ENCODE measurements at places on chromosomes 7 and 10.

- DNase-seq = no peak
These were observed 42.7 kb downstream of the PAPSS2 start for GRCh38 chr10:87702260-87702972.

GRCh38 chr10:58637352-58637751 lies 124.7 kb downstream of the BICC1 start:
- DNase-seq = no peak

GRCh38 chr7:98911916-98912315 lies 33.6 kb downstream of the TRRAP start:
- peak; percentile 92 for DNase-seq

DNA sequence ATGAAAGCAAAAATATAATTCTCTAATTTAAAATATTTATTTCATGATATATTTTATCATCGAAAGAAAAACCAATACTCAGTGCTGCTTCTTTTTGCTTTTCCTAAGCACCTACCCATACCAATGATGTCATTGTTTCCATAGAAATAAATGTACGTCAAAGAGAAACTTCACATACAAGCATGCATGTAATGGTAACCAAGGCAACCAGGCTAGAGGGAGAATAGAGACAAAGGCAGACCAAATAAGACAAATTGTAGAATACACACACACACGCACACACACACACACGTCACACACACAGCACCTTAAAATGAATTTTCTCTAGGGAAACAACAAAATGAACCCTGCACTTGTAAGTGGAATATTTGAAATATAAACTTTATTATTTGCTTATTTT lies 75.5 kb downstream of the MACC1 start:
- no peak for DNase-seq

DNA sequence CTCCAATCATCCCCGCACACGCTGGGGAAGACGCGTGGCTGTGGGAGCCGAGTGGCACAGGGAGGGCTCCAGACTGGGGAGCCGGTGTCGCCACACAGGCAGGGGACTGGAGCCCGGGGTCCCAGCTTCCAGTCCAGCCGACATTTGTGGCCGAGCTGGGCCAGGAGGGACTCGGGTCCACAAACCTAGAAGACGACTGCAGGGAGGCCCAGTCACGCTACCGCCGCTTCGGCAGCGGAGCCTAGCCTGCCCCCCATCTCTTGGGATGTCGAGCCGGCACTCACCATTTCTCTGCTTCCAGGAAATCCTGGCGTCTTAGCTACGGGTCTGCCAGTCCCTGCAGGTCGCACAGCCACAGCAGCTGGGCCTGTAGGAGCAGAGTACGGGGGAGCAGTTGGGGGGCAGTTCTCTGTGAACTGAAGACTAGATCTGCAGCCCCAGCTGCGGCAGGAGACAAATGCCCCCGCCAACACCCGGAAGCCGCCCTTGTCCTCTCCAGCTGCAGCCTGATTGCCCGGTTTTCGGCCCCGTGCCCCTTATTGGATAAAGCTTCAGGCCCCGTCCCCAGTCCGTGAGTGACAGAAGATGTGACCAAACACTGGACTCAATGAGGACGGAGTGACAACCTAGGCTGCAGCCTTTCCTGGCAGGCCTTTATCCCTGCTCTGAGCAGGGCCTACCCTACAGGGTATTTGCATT lies 270.7 kb downstream of the ZNF33B start:
- no peak for DNase-seq

DNA sequence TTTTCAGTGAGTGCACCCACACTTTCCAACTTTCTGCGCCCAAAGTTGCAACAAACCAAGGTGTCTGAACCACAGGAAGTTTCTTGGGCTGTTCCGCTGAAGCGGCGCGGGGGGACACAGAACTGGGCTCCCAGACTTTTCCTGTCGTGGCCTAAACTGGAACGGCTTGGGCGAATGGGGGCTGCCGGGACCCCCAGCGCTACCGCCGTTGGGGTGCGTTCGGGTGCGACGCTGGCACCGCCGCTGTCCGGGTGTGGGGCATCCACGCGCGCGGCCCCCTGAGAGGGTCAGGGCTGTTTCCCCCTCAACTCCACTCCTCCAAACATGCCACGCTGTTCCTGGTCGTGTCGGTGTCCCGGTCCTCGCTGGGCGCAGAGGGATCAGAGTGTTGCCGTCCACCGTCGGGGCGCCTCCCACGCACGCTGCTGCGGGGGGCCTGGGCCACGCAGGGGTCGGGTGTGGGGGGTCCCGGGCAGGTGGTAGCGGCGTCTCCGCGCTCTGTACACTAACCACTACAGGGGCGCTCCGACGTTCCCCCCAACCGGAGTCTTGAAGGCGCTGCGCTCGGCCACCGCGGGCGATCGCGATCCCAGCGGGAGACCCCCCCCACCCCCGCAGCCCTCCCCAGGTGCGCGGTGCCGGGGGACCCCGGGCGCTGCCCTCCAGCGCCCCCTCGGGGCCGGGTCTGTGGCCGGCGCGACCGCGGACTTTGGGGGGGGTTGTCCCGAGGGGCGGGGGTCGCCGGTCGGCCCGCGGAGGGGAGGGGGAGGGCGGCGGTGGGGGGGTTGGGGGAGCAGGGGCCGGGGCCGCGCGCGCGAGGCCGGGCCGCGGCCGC lies 2.2 kb upstream of the CUX1 start:
- DNase-seq = no peak

DNA sequence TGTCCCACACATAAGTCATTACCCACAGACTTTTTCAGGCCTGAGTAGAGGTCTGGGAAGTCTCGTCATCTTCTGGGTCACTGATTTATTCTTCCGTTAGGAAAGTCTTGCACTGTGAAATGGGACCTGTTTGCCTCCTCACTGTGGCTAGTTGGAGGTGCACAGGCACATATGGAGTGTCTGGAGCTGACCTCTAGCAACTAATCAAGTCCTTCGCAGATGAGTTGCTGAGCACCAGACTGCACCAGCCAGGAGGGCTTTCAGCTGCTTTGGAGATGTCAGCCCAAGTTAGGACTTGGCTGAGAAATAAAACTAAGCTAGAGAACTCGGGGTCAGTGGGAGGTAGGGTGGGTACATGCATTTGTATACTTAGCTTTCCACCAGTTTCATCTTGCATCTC lies 578.0 kb downstream of the GRID1 start:
- DNase-seq = no peak

DNA sequence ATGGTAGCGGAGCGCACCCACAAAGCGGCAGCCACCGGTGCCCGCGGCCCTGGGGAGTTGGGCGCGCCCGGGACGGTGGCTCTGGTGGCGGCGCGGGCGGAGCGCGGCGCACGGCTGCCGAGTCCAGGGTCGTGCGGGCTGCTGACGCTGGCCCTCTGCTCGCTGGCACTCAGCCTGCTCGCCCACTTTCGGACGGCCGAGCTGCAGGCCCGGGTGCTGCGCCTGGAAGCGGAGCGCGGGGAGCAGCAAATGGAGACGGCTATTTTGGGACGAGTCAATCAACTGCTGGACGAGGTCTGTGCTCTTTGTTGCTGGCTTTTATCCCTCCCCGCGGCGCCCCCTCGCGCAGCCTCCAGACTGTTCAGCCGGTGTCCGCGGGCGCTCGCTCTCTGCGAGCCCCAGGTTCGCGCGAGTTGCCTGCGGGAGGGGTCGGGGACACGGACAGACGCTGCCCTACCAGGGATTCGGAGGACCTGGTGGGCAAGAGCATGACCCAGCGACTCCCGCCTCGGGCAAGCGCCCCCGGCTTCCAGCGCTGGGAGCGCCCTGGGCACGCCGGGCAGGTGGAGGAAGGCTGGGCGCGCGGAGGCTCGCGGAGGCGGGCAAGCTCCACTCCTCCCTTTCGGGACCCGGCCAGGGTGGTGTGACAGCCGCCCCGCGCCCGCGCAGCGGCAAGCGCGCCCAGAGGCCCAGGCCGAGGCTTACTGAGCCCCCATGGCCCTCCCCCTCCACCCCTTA lies 887 bp downstream of the COL13A1 start:
- no peak for DNase-seq

DNA sequence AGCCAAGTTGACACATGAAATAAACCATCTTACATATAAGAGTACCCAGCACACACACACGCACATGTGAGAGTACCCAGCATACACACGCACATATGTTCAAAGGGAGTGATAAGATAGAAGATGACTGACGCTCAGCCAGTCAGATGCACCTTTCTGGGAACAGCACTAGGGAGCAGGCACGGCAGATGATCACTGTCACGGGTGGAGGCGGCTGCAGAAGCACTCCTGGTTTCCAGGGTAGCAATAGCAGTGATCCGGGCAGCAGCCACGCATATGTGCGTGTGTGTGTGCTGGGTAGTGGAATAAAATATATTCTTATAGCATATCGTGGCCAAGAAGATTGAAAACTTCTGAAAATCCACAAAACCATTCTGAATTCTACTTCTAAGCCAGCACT lies 85.8 kb upstream of the NAMPT start:
- no peak for DNase-seq

Measured in NCI-H1694 (cell line).